ENCODE measurements at places on chromosomes 4 and X.

DNA sequence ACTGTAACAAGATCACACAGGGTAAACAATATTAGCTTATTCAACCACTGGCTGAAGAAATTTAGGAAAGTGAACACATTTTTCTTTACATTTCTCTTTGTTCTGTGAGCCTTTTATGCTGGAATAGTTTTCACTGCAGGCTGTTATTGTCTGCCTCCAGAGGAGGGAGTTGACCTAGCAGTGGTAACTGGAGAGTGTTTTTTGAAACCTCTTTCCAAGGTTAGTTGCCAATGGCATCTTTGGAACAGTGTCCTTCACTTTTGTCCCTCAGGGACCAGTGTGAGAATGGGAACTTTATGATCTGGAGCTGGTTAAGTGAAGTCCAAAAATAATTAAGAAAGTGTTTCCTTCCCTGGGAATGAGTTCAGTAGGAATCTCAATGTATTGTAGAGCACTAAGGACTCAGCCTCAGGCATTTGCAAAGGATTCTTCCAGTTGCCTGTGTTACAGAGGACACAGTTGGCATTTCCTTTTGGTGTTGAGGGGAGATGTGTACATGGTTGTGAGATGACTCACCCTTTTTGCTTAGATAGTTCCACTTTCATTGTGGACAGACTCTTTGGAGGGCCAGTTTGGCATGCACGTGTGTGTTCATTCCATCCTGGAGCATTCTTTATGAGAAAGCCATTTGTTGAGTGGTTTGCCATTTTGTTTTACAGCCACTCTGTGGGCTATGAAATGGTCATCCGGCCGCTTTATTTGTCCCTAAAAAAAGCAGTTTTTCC, 61.3 kb downstream of the AR start:
- no peak for DNase-seq

- DNase-seq, result no peak
Measured at GRCh38 chr4:101693842-101694398, 96.6 kb upstream of the BANK1 start.

DNA sequence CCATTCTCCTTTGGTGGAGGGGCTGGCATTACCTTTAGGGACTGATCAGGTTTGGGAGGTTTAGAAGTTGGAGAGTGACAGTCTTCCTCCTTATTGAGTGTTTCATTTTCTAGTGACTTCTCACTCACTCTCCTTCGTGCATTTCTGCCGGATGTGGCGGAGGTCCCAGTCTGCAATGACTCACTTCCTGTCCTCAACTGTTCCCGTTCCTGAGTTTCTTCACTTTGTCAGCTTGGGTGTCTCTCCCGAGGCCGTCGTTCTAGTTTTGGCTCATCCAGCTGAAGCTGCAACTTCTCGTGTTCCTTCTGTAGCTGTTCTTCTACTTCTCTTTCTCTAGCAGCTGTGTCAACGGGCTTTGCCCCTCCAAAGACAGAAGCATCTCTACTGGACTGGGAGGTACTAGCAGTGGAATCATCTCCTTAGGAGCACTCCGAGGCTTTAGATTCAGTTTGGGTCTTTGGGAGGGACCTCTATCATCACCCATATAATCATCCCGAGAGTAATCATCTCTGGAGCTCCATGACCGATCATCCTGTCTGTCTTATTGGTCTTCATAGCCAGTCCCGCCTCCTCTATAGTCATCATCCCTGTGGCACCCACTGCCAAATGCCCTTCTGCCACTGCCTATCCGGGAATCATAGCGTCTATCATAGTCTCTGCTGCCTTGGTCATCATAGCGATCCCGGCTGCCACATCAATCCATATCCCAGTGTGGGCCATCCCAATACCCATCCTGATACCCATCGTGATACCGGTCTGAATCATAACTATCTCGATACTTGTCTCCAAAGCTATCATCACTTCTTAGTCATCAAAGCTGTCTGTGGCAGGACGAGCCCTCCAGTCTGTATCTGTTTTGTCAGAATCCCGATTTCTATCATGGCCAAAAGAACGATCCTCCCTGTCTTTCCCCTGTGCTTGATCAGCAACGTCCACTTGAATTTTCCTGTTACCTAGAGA, 35.3 kb upstream of the VSIG4 start:
- DNase-seq, result peak; percentile 58

- no peak for DNase-seq
Measured at GRCh38 chr4:89284828-89285227, 22.8 kb downstream of the GPRIN3 start.

- no peak for DNase-seq
Measured at GRCh38 chr4:61782133-61782532, 582.0 kb downstream of the ADGRL3 start.

DNA sequence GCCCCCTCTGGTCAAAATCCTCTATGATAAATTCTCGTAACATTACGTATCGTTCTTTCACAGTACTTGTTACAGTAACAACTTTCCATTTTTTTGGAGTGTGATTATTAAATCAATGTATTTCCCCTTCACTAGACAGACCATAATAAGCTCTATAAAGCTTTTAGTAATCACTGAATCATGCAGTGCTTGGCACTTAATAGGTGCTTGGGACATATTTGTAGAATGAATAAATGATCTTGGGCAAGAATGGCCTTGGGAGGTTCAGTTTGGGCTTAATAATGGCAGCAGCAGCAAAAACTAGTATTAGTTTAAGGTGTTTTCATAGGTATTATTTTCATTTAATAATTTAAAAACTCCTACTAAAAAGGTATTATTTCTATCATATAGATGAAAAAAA, 33.4 kb upstream of the SFRP2 start:
- DNase-seq, result no peak

GRCh38 chr4:165201806-165202205, 5.6 kb upstream of the KLHL2 start:
- no peak for DNase-seq
